ENCODE measurements at places on chromosomes 7 and 10.

DNA sequence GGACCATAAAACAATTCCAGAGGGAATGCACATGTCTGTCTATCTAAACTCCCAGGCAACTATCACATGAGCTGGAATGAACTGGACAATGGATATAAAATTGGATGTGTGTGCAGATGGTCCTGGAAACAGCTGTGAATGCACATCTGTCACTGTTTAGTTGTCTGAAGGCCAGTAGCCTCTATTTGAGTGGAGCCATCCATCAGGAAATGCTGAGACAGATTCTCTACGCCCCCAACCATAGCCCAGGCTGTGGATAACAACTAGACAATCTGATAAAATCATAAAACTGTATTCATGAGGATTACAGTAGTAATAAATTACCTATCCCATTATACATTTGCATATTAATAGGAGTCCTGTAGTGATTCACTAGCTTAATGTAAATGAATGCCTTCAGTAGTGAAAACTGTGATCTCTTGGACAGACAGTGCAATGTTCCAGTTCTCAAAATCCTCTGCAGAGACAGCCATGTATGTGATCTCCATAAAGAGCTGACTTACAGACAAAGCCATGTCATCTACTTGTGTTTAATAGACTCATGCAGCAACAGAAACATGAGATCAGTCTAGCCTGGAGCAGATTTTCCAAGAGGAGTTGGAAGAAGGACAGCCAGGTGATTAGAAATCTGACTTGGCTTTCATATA lies 907.6 kb downstream of the KCNMA1 start:
- no peak for DNase-seq

DNA sequence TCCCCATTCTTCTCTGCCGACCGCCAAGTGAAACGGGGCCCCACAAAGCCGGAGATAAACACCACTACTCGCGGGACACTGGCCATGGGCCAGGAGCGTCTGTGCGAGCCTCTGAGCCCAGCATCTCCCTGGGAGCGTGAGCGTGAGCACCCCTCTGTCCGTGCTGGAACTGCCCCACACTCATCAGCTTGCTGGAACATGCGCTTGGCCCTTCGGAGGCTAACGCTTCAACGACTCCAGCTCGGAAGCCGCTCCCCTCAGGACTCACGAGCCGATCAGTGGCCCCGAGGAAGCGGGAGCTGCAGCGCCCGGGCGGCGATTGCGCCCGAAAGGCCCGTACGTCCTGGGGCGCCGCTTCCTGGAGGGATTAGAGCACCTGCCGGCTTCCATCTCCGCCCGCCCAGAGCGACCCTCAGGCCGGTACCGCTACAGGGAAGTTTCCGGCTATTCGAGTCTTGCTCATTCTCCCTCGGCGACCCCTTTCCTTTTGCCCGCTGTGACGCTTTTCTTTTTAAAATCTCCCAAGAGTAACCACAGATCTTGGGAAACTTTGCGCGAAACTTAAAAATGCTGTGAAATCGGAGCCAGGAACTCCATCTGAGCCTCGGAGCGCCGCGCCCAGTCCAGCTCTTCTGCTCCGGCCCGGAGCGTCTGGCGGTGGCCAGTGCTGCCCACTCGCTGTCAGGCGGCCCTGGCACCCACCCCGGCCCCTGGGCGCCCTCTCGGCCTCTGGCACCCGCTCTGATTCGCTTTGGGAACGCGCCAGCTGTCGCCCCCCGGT lies 1.0 kb downstream of the TLL2 start:
- DNase-seq: no peak

GRCh38 chr10:124229989-124230634 lies 136.7 kb upstream of the CHST15 start:
- no peak for DNase-seq

GRCh38 chr7:55181762-55182161 lies 162.9 kb downstream of the EGFR start:
- DNase-seq: no peak

DNA sequence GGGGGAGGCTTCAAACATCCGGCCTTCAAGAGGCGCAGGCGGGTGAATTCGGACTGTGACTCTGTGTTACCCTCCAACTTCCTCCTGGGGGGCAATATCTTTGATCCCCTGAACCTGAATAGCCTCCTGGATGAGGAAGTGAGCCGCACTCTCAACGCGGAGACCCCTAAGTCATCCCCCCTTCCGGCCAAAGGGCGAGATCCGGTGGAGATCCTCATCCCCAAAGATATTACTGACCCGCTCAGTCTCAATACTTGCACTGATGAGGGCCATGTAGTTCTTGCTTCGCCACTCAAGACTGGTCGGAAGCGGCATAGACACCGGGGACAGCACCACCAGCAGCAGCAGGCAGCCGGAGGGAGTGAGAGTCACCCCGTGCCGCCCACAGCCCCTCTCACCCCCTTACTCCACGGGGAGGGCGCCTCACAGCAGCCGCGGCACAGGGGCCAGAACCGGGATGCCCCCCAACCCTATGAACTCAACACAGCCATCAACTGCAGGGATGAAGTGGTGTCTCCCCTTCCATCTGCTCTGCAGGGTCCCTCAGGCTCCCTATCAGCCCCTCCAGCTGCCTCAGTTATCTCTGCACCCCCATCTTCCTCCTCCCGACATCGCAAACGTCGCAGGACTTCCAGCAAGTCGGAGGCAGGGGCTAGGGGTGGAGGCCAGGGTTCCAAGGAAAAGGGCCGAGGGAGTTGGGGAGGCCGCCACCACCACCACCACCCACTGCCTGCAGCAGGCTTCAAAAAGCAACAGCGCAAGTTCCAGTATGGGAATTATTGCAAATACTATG lies 1.1 kb downstream of the MEPCE start:
- peak; percentile 20 for DNase-seq

- no peak for DNase-seq
Measured at GRCh38 chr10:80498833-80499741, 38.6 kb upstream of the SH2D4B start.

DNA sequence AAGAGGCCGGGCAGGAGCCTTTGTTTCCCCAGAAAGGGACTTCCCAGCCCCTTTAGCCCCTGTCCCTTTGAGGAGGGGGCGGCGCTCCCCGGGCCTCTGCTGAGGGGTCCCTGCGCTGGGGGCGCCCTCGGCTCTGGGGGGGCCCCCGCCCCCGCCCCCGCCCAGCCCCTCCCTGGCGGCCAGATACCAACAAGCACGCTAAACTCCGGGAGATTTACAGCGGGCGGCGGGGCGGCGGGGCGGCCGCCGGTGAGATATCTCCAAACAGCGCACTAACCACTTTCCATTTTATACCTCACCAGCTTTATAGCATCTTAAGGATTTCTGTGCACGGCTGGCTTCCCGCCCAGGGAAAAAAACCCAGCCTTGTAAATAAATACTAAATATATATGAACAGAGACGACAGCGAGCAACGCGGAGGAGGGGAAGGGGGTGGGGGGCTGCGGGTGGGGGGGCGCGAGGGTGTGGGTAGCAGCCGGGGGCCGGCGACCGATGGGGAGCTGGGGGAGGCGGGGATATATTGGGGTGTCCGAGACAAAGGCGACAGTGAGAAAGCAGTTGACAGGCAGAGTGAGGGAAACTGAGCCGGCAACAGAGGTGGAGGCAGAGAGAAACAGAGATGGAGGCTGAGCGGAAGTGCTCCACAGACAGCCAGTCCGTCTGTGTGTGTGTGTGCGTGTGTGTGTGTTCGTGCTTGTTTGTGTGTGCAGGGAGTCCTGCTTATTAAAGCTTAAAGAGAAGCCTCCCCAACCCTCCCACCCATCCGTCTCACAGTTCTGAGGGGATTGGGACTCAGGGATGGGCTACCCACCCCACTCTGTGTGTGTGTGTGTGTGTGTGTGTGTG lies 85.8 kb downstream of the HIF1AN start:
- DNase-seq: peak; percentile 31

- no peak for DNase-seq
Measured at GRCh38 chr7:148630078-148630477, 39.5 kb downstream of the C7orf33 start.

- DNase-seq: no peak
Measured at GRCh38 chr7:22094413-22095342, 149.0 kb upstream of the CDCA7L start.

DNA sequence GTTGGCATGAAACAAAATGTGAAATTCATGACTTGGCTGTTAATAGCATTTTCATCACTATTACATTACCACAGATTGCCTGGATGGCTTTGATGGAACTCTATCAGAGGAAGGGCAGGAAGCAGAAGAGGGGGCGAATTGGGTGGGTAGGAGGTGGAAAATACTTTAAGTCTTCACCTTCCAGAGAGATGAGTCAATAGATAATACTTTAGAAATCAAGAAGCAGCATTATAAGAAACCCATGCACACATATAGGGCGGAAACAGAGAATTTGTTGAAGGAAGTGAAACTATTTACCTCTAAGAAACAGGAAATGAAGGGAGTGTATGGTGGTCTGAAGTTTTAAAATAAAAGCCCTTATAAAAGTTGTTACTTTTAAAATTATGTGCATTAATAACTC lies 152.1 kb upstream of the TARP start:
- no peak for DNase-seq

DNA sequence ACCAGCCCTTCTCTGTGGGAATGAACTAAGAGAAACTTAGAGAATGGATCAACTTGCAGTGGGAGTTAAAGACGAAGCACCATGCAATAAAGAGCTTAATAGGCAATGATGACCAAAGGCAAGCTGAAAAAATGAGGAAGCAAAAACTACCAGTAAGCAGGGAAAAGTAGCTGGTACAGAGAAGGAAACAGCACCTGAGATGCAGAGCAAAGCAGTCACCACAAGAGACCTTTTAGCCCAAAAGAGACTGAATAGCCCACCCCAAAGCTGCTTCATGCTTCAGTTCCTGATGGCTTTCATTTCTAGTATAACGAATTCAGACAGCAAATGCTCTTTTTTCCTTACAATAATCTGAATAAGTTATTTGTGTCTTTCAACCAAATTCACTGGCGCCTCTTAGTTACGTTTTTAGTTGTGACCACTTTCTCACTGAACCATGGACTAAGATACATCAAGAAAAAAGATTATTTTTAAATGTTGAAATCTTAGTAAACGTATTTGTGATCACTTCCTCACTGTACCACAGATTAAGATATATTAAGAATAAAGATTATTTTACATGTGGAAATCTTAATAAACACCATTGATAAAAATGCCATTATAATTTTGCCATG lies 76.0 kb downstream of the USP6NL start:
- no peak for DNase-seq

- DNase-seq: no peak
Measured at GRCh38 chr10:77553311-77553710, 84.3 kb downstream of the KCNMA1 start.

DNA sequence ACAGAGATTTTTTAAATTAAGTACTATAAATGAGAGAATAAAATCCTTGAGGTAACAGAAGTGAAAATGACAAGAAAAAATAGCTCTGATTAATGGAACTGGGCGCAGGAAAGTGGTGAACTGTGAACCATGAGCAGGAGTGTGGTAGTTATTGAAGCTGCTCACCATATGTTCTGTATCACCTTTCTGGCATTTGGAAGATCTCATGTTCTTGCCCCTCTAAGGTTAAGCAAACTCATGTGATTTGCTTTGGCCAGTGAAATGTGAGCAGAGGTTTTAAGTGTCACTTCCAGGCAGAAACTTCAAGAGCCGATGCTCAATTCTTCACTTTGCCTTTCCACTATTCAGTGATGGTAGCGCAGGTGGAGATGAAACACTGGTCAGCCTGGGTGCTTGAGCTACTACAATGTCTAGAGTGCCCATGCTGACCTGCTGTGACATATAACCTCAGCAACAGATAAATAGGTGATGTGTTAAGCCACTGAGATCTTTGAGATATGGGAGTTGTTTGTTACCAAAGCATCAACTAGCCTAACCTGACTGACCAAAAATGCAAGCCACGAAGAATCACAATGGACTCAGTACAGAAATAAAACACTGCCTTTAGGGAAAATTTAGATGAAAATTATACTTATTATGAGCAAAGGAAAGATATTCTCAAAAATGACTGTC lies 18.4 kb downstream of the MTPAP start:
- DNase-seq: no peak

DNA sequence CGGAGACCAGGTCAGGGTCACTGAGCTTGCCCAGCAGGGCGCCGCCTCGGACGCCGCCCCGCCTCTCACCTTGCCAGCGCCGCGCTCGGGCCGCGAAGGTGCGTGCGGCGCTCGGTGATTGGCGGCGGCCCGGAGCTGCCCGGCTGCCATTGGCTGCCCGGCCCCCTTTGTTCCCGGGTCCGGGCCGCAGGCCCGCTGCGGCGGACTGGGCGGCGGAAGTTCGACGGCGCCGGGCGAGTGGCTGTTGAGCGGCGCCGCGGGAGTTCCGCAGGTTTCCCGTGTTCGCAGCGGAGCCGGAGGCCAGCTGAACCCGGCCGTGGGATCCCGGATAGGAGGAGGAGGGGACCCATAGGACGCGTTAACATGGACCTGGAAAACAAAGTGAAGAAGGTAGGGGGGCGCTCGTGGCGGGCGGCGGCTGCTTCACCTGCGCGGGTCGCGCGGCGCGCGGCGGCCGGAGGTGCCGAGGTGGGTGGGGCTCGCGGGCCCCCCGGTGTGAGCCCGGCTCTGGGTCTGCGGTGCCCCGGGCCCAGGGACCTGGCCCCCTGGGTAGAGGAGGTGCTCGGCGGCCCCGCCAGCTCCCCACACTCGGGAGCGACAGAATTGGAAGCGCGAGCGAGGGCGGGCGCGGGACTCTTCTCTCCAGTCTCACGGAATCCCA lies at the start of gene TES:
Gene TES, plus strand, starts transcription at position 195 of the 661 bp plus-strand sequence. Its CDS starts 169 bp downstream, at position 364.
- peak; percentile 26 for DNase-seq

GRCh38 chr10:31669357-31669756 lies 259.3 kb downstream of the ARHGAP12 start:
- no peak for DNase-seq

DNA sequence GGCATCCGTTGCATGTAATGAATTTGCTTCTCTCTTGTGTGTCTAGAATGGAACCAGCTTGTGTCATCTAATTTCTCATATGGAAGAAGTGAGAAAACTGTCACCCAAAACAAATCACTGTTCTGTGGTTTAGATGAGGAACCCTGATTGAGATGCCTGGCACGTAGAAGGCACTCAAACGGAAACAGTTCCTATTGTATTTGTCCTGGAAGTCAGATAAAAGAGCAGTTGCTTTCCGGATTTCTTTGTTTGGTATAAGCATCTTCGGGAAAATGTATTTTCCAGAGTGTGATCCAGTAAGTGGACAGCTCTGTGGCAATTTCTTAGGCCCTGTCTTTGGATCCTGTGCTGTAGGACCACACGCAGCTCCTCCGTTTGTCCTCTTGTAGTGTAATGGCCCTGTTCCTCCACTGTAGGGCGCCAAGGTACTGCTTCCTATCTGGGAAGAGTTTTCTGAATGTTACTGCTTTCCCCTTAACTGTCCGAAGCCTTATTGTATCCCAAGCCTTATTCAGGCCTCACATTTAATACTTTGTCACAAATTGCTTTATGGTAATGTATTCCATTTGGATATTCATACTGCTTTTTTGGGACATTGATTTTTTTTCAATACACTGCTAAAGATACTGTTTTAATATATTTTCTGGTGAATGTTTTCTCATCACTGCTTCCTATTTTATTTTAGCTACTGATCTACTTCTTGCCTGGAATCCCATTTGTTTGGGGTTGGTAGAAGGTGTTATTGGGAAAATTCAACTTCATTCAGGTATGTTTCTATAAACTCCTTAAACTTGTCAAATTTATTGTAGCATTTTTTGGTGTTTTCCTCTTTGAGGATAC lies 24.8 kb downstream of the INPP5F start:
- DNase-seq: peak; percentile 26

GRCh38 chr7:148872188-148872587 lies 11.9 kb downstream of the EZH2 start:
- no peak for DNase-seq
